ENCODE measurements at places on chromosomes 11 and 22.

DNA sequence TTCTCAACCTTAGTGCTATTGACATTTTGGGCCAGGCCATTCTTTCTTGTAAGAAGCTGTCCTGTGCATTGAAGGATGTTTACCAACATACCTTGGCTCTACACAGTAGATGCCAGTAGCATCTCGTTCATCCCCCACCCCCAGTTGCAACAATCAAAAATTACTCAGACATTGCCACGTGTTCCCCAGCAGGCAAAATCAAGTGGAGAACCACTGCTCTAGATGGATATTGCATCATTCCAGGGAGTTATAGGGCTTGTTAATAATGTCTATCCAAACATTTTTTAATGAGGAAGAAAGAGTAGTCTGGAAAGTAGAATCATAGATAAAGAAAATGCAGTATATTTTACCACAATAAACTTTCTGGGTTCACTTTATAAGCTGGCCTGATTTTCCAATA lies 64.1 kb downstream of the PRMT3 start:
- no peak overlapping the region for H3K27ac ChIP-seq
- H3K4me1 ChIP-seq = no peaks in the 10 kb centered on the region
- no peaks in the 10 kb centered on the region for H3K36me3 ChIP-seq
- no peak overlapping the region for H3K4me3 ChIP-seq

- peaks cover 21% of the 10 kb centered on the region for H3K27me3 ChIP-seq
- no peaks in the 10 kb centered on the region for H3K36me3 ChIP-seq
- no peak overlapping the region for H3K4me3 ChIP-seq
- ATAC-seq = no peak
- no peak overlapping the region for H3K27ac ChIP-seq
Measured at GRCh38 chr22:21054714-21055563, 9.2 kb downstream of the LRRC74B start.

DNA sequence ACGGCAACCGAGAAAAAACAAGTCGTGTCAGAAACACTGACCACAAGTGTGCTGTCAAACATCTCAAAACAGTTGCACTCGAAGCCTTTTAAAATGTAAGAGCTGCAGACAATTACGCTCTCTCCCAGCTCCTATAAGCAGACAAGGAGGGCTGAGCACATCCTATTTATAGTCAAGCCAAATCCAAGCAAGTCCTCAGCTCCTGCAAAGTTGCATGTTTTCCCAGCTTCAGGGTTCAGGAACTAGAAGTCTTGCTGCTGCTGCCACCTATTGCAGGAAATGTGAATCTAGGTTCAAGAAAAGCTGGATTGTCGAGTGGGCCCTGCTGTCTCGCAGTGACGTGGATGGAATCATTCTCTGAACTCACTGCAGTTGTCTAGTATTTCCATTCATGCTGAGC lies 15.5 kb downstream of the EFCAB6 start:
- no peak overlapping the region for H3K4me3 ChIP-seq
- H3K27ac ChIP-seq = no peak overlapping the region
- H3K4me1 ChIP-seq = peaks cover 8% of the 10 kb centered on the region
- H3K36me3 ChIP-seq = no peaks in the 10 kb centered on the region

DNA sequence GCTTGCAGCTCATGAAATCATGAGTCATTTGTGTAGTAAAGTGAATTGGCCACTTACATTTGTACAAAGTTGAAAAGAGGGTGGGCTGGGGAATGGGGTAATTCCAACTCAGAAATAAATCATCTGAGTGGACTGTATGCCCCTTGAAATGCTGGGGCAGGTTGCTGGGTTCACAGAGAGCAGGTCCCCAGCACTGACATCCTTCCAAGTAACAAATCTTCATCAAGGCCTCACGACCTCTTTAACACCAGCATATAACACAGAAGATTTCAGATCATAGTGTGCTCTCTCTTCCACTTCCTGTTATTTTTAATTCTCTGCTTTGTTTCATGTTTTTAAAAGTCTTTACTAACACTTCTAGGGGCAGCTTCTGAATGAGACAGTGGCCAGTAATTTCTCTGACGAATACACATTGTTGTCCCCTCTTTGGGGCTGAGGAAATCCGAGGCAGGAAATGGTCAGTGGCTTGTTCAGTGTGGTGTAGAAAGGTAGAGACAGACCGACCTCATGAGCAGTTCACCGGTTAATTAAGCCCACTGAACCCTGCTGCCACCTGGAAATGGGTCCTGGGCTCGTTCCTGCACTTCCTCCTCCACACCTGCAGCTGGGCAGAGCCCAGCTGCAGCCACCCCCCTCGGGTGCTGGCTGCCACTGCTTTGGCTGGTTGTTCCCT lies 127.7 kb downstream of the MAML2 start:
- no peaks in the 10 kb centered on the region for H3K36me3 ChIP-seq
- peak overlapping the region; percentile 4 for H3K27ac ChIP-seq
- ATAC-seq = peak; percentile 52
- H3K4me1 ChIP-seq = peaks cover 11% of the 10 kb centered on the region

GRCh38 chr11:696955-697491 lies 1.4 kb downstream of the TMEM80 start:
- no peaks in the 10 kb centered on the region for H3K4me1 ChIP-seq
- peak overlapping the region; percentile 94 for H3K4me3 ChIP-seq
- ATAC-seq = peak; percentile 42
- no peaks in the 10 kb centered on the region for H3K27me3 ChIP-seq
- no peaks in the 10 kb centered on the region for H3K36me3 ChIP-seq

- H3K27me3 ChIP-seq = no peaks in the 10 kb centered on the region
- no peak for ATAC-seq
Measured at GRCh38 chr22:18152519-18152918, 2.5 kb downstream of the USP18 start.

GRCh38 chr11:134004496-134005172 lies 47.9 kb upstream of the IGSF9B start:
- peak; percentile 79 for ATAC-seq
- no peaks in the 10 kb centered on the region for H3K36me3 ChIP-seq
- H3K27me3 ChIP-seq = no peaks in the 10 kb centered on the region
- H3K4me1 ChIP-seq = no peaks in the 10 kb centered on the region

DNA sequence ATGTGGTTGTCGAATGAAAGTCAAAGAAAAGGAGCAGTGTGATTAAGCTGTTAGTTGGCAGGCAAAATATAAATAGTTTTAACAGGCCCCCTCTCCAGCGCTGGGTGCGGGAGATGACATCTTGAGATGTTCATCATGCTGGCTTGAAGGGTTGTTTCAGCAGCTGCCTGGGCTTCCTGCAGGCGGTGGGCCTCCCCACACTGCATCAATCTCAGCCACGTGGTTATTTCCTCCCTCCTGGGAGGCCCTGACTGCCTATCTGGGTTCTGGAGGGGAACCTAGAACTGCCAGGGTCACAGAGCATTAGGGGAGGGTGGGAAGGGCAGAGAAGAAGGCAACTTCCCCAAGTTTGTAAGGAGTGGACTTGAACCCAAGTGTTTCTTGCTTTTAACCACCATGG lies 173.3 kb upstream of the SYT13 start:
- H3K27ac ChIP-seq = no peak overlapping the region
- peaks cover 56% of the 10 kb centered on the region for H3K27me3 ChIP-seq
- no peak overlapping the region for H3K4me3 ChIP-seq
- no peaks in the 10 kb centered on the region for H3K4me1 ChIP-seq

DNA sequence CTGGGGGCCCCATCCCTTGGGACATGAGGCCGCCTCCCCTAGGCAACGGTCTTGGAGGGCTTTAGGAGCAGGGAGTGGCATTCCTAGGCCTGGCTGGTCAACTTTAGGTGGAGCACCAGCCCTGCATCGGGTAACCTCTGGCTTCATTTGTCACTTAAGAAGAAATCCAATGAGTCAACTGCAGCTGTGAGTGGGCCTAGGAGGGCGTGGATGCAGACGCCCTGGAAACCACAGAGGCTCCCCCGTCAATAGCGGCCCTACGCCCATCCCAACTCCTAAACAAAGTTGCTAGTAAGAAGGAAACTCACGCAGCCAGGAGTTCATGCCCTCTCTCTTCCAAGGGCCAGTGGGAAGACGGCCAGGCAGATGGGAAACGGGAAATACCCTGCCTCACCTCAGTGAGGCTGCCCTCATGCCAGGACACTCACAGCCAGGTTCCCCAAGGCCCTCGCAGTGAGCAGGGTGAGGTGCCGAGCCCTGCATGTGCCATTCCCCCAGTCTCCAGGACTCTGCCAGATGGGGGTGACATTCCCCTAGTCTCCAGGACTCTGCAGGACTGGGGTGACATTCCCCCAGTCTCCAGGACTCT lies 20.8 kb downstream of the BID start:
- no peak overlapping the region for H3K4me3 ChIP-seq
- H3K27me3 ChIP-seq = no peaks in the 10 kb centered on the region
- no peaks in the 10 kb centered on the region for H3K36me3 ChIP-seq
- no peak overlapping the region for H3K27ac ChIP-seq

GRCh38 chr22:24185501-24186351 lies 4.4 kb downstream of the SUSD2 start:
- peaks cover 19% of the 10 kb centered on the region for H3K4me1 ChIP-seq
- H3K36me3 ChIP-seq = peaks cover 29% of the 10 kb centered on the region
- ATAC-seq = no peak
- H3K4me3 ChIP-seq = no peak overlapping the region
- no peaks in the 10 kb centered on the region for H3K27me3 ChIP-seq
